ENCODE measurements at places on chromosomes 3 and 15. TPM values are rescaled to one million over a fixed set of nuclear protein-coding genes. Genes with fewer than 3 reads are reported as not detected.

DNA sequence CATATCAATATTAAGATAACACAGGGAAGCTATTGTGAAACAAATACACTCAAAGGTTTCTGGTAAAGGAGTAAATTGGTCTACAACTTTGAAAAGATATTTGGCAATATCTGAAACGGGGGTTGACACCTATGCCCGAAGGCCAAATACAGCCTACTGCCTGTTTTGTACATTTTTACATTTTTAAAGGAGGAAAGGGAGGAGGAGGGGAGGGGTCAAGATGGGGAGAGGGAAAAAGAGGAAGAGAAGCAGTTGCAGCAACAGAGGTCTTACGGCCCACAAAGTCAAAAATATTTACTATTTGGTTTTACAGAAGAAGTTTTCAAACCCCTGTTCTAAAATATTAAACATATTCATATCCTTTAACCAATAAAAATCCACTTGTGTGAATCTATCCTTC, 94.2 kb downstream of the FMN1 start:
- no peak for DNase-seq

Gene LINGO1
- total RNA-seq: 0.44 TPM

DNA sequence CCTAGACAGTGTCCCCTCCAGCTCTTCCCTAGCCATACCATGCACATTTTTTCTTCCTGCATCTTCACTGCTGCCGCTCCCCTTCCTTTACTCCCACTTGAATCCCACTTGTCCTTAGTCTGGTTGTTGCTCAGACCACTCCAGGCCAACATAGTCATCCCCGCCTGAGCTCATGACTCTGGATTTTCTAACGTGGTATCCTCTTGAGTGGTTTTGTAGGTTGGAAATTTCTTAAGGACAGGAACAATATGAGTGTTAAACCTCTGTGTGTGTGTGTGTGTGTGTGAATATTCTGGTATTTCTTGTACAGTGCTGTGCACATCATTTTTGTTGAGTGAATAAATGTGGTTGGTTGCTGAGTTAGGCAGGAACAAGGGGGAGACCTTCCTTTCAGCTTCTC, 3.1 kb downstream of the BAHD1 start:
- DNase-seq: no peak

Gene MYEF2
- total RNA-seq: 5.6 TPM

DNA sequence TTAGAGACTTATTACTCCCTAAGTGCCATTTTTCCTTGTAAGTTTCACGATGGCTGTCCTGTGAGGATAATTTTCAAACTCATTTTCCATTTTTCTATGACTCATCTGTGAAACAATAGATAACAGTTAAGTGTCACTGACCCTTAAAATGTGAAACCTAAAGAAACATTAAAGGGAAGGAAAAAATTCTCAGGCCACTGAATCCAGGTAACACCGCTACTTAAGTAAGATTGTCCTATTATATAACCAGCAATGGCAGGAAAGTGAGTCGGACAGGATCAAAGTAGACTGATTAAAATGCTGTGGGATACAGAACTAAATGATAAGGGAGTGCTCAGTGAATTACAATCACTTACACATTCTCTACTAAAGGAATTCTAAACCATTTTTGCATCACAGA, 12.4 kb downstream of the PLD1 start:
- DNase-seq: no peak

DNA sequence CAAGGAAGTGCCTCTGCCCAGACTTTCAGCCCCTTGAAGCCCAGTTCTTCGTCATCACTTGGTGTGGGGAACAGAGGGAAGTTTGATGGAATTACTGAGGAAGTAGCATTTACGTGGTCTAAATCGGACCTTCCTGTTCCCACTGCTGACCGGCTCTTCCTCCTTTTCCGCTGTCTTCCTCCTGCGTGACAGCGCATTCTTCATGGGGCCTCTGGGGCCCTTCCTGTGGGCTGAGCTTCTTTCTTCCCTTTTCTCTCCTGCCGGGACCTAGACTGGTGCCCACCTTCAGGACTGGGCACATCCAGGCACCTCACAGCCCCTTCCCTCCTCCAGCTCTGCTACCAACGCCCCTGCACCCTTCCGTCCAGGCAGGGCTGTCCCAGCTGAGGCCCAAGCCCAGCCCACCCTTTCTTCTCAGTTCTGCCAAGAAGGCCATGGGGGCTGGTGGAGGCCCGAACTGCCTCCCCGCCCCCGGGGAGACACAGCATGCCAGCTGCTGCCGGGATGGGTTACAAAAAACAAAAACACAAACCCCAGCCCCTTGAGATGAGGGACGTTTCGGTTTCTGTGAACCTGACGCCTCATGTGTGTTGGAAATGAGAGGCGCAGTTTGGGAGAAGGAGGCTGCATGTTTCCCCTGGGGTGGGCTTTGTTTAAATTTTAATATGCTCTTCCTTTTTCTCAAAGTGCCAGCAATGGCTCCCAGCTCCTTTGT, 19.1 kb downstream of the ZNF710 start:
- no peak for DNase-seq

Gene GOLGA8R
- not detected for total RNA-seq

DNA sequence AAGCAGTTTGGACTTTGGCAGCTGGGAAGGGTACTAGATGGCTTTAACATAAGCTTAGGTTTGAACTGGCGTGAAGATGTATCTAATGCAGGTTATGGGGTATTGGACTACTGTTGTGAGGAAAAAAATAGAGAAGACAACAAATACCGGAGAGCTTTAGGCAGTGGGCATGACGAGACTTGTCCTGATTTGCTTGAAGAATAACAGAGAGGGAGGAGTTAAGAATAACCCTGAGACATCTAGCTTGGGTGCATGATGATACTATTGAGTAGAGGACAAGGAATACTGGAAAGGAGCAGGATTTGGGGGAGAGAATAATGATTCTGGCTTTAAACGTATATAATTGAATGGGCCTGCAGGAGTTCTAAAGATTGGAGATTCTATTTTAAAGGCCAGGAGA, 249.5 kb upstream of the AZI2 start:
- no peak for DNase-seq

GRCh38 chr3:100994187-100994586, 966 bp upstream of the ABI3BP start:
- DNase-seq: no peak

DNA sequence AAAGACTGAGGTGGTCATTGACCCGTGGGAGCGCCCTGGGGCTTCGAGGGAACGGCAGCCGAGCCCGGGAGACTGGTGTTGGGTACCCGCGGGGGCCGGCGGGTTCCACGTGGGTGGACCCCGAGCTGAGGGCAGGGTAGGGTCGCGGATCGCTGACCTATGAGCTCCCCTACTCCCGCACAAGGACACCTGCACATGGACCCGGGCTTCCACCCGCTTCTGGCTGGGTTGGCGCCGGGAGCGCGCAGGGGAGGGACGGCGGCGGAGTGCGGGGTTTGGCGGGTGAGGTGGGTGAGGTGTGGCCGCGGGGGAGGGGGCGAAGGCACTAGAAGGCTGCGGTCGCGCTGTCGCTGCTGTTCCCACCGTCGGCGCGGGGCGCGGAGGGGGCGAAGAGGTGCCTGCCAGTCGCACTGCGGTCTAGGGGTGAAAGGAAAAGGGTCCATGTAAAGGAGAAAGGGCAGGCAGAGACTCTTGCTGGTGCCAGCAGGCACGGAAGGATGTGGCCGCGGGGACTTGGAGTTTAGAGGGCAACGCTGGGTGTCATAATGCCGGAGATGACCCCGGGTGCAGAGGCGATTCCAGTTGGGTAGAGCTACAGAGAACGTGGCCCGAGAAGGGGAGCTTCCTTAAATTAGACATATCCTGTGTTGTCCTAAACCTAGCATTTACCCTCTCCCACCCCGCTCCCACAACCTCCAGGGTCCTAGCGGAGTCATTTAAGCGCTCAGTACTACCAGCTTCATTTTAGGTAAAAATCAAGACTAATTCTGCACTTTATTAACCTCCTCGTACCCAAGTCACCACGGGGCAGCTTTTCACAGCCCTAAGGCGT, 245.9 kb upstream of the TOPAZ1 start:
- no peak for DNase-seq

Gene GPR62
- not detected for total RNA-seq

GRCh38 chr15:81184188-81184587, 12.5 kb upstream of the IL16 start:
- DNase-seq: no peak

DNA sequence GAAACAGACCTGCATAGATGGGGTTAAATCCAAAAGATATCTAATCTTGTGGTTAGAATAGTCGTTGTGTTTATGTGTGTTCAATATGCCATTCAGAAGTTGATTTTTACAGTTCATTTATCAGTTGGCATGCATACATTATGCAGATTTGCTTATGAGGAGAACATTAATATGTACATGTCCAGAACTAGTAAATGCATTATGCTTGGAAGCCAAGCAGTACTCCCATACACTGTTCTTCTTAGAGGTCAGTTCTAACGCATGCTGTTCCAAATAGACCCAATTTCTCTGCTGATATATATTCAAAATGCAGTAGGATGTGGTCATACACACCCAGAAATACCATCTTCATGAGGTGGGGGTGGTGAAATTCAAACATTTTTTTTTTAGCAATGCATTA, 956 bp downstream of the FGF12 start:
- DNase-seq: no peak

DNA sequence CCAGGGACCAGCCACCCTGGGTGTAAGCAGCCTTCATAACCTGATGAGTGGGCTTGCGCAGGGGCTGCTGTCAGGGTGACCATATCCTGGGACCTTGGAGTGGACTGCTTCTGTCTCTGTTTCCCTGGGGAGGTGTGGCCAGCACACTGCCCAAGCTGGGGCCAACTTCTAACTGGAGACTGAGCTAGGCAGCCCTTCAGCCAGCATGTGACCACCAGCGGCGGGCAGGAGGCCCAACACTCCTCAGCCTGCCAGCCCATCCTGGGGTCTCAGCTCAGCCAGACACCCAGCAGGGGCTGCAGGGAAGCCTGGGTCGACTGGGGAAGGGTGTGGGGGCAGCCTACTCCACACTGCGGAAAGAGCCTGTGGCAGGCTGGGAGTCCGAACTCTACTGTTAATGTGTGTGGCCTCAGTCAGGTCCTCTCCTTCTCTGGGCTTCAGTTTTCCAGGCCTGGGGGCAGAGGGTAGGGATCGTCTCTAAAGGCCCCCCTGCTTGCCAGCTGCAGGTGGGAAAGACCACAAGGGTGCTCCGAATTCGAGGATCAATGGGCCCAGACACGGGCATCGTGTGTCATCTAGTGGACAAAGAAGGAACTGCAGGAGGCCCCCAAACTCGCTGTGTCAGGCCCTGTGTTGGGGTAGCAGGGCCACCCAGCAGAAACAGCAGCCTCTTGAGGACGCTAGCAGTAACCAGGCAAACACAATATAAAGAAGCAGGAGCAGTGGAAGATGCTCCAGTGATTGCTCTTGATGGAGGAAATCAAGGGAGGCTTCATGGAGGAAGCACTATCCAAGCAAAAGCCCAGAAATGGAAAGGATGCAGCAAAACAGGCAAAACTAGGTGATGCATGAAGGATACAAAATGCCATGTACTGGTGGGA, 2.0 kb upstream of the SEMA3G start:
- DNase-seq: peak; percentile 28

Gene HDC
- not detected for total RNA-seq

DNA sequence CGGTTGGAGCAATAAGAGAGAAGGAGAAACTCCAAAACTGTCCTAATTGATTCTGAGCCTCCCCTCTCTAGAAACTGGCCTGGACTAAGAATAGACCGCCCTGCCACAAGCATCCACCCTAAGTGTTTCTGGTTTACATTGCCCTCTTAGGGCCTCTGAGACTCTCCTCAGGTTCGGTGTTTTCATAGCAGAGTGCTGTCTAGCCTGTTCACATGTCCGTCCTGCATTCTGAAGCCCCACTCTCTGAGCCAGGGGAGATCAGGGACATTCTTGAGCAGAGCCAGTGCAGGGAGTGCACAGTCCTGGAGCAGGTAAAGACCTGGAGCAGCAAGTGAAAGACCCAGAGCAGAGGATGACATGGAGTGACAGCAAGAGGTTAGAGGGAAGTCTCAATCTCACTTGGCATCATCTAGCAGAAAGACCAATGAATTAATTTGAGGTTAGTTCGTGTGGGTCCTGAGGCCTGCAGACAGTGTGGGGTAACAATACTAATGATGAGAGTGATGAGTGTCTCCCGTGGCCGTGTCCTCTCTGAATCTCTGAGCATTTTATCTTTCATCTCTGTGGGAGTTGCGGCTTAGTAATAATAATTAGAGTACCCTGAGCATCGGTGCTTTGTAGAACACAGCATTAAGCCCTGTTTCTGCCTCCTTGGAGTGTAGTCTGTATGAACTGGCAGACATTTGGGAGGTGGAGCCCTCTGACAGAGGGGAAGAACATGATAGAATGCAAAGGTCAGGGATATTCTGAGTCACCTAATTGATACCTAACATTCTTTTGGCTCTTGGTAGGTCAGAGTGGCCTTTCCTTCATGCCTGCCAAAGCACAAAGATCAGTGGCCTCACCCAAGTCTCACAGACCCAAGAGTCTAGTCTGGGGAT, 24.6 kb downstream of the MAPKBP1 start:
- DNase-seq: peak; percentile 31

- DNase-seq: no peak
These were observed 38.1 kb downstream of the IL1RAP start for GRCh38 chr3:190552021-190552420.

- DNase-seq: peak; percentile 26
These were observed 10.0 kb downstream of the EIF2B5 start for GRCh38 chr3:184145111-184145524.

Gene LYZL4
- total RNA-seq: not detected

Gene TLNRD1
- total RNA-seq: 13.9 TPM

DNA sequence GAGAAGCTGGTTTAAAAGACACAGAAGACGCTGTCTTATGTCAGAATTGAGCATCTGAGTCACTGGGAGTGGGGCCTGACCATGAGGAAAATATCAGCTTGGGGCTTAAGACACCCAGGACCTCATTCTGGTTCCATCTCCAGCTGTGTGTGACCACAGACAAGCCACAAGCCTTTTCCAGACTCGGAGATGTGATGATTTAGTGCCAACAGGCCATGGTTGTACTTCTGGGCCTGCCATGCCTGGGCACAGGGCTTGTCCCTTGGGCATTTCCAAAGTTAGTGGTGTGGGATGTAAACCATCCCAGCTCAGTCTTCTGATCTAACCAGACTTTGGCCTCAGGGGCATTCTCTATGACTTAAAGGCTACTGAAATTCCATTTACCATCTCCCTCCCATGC, 269.8 kb downstream of the RYR3 start:
- no peak for DNase-seq

- no peak for DNase-seq
These were observed 418.2 kb upstream of the NR2F2 start for GRCh38 chr15:95912280-95912625.

- no peak for DNase-seq
These were observed 85.6 kb downstream of the FRMD4B start for GRCh38 chr3:69300296-69300695.

Gene GOLGA8A
- 10.9 TPM for total RNA-seq

All from MG63 (cell line).